ENCODE measurements at places on chromosomes 11 and 22. TPM values are rescaled to one million over a fixed set of nuclear protein-coding genes. Genes with fewer than 3 reads are reported as not detected.

- no peak for DNase-seq
These were observed 1530.4 kb downstream of the BRD1 start for GRCh38 chr22:48297296-48297695.

DNA sequence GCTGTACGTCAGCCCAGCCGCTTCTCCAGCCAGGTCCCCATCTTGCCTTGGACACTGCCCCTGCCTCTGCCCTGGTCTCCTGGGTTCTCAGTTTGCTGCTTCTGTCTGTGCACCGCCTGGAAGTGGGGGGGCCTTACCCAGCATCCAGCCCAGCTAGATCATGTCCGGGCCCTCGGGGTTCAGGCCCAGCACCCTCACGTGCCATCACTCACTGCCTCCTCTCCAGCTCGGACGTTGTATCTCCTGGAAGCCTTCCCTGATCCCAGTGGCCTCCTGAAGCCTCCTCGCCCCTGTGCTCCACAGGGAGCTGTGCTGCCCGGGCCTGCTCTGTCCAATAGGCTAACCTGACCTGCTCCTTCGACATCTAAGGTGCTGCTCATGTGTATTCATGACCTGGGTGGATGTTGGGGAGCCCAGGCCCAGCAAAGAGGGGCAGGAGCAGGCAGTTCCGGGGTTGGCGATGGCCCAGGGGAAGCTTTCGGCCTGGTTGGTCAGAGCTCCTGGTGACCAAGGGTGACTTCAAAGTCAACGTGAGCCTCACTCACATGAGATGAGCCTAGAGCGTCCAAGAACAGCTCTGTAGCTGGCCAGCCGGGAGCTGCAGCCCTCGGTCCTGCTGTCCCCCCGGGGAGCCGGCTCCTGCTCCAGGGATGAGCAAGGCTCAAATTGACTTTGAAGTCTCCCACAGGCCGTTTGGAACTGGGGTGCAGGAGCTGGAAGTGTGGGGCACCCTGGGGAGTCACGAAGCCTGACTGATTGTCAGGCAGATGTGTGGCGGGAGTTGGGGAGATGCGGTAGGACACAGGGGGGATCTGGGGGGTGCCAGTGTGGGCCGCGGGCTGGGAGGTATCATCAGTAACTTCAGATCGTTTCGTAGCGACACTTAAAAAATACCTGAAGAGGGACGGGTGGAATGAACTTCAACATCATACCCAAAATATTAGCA is 5.2 kb upstream of the ASCL2 start:
- DNase-seq: no peak

DNA sequence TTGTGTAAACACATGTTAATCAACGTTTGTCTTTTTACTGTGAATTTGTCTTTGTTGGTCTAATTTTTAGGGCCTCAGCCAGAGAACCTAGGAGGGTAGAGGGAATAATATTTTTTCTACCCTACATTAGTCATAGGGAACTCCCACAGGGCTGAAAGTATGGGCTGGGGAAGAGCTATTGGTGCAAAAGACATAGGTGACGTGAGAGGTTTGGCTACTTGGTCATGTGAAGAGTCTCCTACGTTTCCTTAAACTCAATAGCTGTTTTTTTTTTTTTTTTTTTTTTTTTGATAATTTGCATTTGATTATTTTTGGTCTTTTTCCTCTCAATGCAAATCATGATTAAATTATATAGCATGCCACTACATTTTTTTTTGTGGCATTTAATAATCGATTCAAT is 15.9 kb upstream of the MMP7 start:
- no peak for DNase-seq

GRCh38 chr11:69444381-69445130 is 36.9 kb upstream of the LINC01488 start:
- no peak for DNase-seq

- no peak for DNase-seq
These were observed 9.2 kb downstream of the MAPK8IP1 start for GRCh38 chr11:45894555-45895247.

GRCh38 chr22:47281126-47282106 is 519.0 kb downstream of the TBC1D22A start:
- no peak for DNase-seq

Gene TSPAN18
- polyA plus RNA-seq: 2.6 TPM

Gene SFI1
- polyA plus RNA-seq: 116 TPM

- DNase-seq: no peak
These were observed 9.8 kb downstream of the YAP1 start for GRCh38 chr11:102119997-102120396.

- DNase-seq: no peak
These were observed 13.2 kb downstream of the EHF start for GRCh38 chr11:34633990-34634693.

Gene VSIG2
- polyA plus RNA-seq: 0.80 TPM

- no peak for DNase-seq
These were observed 101.4 kb upstream of the OR9G4 start for GRCh38 chr11:56849852-56850251.

Gene PLAAT5
- 0.11 TPM for polyA plus RNA-seq

Gene PTPN5
- polyA plus RNA-seq: 0.46 TPM

Gene YPEL4
- polyA plus RNA-seq: 5.9 TPM

DNA sequence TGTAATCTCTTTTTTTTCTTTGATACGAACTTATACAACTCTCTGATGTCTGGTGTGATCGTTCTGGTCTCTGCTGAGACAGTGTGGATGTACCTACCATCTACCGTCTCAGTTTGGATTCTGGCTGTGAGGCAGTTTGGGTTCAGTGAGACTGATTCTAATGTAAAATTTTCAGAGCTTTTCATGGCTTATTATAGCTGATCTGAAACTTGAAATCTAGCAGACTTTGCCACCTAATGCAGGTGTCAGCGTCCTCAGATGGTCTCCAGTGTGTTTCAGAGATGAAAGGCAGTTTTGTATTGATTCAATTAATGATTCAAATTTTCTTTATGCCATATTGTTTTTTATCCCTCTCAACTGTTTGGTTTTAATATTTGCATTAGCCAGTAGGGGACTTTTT is 35.9 kb downstream of the PPFIBP2 start:
- no peak for DNase-seq

DNA sequence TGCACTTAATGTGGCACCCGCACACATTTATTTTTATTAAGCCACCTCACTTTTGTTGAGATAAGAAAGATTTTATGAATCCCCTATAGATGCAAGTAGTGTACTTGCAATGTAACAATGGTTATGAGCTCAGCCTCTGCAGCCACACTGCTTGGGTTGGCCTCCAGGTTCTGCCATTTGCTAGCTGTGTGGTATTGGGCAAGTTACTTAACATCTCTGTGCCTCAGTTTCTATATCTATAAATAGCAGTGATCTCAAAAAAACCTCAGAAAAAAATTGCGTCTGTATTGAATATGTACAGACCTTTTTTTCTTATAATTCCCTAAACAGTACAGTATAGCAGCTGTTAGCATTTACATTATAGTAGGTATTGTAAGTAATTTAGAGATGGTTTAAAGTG is 10.0 kb downstream of the CUL5 start:
- DNase-seq: no peak

GRCh38 chr11:131686836-131687235 is 316.4 kb downstream of the NTM start:
- DNase-seq: no peak

Gene C11orf16
- polyA plus RNA-seq: 3.8 TPM

- no peak for DNase-seq
These were observed 61.5 kb downstream of the RPUSD4 start for GRCh38 chr11:126149759-126150625.

DNA sequence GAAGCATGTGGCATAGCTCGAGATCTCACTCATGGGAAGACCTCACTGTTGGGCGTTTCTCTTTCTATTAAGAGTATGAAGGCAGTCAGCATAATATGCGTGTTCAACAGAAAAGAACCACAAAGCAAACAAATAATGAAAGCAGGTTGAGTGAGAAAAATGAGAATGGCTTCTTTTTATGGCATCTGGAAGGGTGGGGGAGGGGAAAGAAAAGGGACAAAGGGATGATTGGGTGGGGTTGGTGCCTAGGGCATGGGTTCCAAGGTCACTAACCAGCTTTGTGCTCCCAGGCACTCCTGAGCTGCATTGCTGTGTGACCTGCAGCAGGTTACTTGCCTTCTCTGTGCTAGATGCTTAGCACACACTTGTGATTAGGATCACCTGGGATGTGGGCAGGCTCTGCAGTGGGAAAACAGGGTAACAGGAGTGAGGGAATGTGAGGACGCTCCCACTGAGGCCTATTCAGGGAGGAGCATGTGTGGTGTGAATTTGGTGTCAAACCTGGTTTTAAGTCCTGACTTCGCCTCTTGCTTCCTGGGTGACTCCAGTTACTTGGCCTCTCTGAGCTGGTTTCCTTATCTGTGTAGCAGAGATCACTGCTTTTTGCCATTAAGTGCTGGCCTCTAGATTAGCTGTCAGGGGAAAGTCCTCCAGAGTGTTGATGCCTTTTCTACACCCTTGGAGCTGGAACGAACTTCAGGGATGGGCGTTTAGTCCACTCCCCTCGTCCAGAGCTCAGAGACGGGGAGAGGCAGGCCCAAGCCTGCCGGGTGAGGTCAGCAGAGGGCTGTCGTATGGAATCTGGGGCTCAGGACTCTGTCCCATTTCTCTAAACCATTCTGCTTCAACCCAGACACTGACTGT is 74.8 kb downstream of the KIAA1671 start:
- DNase-seq: no peak

GRCh38 chr11:86535773-86536172 is 136.6 kb downstream of the ME3 start:
- no peak for DNase-seq

GRCh38 chr22:41831828-41832552 is 915 bp upstream of the SREBF2 start:
- DNase-seq: no peak

- DNase-seq: no peak
These were observed 10.4 kb upstream of the CACNA1I start for GRCh38 chr22:39560127-39560526.

DNA sequence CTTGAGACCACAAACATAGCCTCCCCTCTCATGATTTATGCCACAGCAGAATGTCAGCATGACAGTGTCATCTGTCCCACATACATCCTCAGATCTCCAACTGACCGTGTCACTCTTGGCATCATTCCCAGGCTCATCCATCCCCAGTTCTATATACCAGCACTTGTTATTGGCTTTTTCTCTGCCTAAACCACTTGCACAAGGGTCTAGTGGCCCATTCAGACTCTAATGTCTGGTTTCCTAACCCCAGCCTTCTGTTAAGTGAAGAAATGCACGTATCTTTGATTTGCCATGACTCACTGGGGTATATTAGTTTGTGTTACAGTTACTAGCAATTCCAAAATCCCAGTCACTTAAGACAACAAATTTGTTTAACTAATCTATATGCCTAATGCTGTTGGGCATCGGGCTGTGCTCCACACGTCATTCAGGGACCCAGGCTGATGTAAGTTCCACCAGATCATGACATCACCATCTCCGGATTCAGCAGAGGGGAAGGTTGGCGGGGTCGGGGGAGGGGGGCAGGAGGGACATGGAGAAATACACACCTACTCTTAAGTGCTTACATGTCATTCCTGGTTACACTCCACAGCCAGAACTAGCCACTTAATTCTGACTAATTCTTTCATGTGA is 517.4 kb downstream of the BUD13 start:
- no peak for DNase-seq

Gene GLB1L2
- polyA plus RNA-seq: 0.46 TPM

Gene TSSK2
- 0.09 TPM for polyA plus RNA-seq

Gene PLAAT3
- polyA plus RNA-seq: 21.8 TPM

- DNase-seq: no peak
These were observed 37.1 kb upstream of the NNMT start for GRCh38 chr11:114259124-114259526.

DNA sequence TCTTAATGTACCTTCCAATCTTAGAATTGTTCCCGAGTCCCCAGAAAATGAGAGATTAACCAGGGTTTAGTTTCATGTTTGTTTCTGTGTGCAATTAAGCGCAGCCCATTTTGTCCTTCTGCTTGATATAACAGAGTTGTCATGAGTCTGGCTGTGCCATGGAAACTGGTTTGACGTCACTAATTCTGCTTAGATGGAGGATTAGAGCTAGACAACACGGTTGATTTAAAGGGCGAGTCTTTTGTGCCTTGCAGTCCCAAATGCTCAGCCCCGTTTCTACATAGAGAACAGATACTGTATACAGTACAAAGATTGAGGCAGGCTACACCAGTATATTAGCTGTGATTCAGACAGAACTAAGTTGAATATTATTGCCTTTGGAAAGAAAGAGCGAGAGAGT is 45.5 kb upstream of the ALKBH3 start:
- no peak for DNase-seq

DNA sequence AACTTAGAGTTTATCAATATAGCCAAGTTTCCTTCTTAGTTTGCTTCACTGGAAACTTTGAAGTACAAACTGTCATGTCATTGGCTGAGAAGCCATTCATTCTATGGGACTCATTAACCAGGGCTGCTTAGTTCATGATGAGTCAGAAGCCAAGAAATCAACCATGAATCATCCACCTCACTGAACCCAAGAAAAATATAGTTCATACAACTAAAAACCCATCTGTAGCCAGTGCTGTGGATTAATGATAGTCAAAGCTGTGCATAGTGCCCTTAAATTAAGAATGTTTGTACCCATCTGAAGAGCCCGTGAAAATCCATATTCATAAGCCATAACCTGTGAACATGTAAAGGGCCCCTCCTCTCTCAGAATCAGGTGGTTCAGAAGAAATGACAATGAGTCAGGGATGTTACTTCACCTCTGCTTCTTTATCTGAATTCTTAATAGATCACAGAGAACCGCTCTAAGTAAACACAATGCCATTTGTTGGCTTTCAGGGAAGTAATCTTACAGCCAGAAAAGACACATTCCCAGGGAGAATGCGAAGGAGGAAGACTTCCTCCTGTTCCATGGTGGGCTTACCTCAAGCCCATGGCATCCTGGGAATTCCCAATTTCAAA is 25.4 kb downstream of the MMP20 start:
- no peak for DNase-seq

DNA sequence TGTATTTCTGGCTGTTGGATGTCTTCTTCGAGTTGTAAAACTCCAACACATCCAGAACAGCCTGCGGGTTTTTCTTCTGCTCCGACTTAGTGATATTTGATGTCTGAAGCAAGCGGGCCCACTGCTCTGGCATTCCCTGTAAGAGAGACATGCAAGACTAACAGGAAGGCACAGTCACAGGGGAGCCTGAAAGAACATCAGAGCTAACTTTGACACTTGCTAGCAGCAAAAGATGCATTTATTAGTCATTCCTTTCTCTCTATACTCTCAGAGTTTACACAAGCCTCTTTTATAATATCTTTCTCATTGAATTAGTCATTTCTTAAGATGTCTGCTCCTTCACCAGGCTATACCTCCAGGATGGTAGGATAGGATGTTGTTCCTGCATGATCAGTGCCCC is 77.8 kb upstream of the GDPD4 start:
- DNase-seq: no peak

DNA sequence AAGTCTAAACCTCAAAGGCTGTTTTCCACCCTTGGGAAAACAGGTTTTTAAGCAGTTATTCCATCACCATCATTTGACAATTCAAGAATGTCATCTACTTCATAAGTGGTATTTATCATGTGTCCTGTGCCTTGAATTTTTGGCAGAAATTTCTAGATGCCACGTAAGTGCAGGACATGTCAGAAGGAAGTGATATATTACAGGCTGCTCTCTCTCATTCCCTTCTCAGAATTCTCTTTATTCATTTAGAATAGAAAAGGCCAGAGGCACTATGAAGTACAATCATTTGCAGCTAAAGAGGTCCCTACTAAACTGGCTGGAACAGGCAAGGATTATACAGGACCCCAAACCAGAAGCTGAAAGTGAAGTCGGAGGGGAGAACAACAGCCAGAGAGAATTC is 11.9 kb downstream of the RBFOX2 start:
- DNase-seq: no peak

- DNase-seq: no peak
These were observed 71.8 kb upstream of the PTH start for GRCh38 chr11:13567551-13567950.

Gene PIWIL4
- 10.9 TPM for polyA plus RNA-seq

Gene PLA2G3
- 0.39 TPM for polyA plus RNA-seq
